ENCODE measurements at places on chromosomes 3 and 15. TPM values are rescaled to one million over a fixed set of nuclear protein-coding genes. Genes with fewer than 3 reads are reported as not detected.

The TRPM1 gene
- not detected for total RNA-seq

The GOLGA6L10 gene
- total RNA-seq = 0.23 TPM

The LRRFIP2 gene
- 50.9 TPM for total RNA-seq

The MCTP2 gene
- 12.4 TPM for total RNA-seq

The CHDH gene
- 0.08 TPM for total RNA-seq

The CLDN16 gene
- not detected for total RNA-seq

The LIPH gene
- 0.11 TPM for total RNA-seq

The CYP1A1 gene
- 1.0 TPM for total RNA-seq

The EIF4A2 gene
- total RNA-seq = 285 TPM
